ENCODE measurements at places on chromosomes 2 and 18.
A peak's percentile ranks its signal among the peaks of the same experiment; 100 is the strongest.

DNA sequence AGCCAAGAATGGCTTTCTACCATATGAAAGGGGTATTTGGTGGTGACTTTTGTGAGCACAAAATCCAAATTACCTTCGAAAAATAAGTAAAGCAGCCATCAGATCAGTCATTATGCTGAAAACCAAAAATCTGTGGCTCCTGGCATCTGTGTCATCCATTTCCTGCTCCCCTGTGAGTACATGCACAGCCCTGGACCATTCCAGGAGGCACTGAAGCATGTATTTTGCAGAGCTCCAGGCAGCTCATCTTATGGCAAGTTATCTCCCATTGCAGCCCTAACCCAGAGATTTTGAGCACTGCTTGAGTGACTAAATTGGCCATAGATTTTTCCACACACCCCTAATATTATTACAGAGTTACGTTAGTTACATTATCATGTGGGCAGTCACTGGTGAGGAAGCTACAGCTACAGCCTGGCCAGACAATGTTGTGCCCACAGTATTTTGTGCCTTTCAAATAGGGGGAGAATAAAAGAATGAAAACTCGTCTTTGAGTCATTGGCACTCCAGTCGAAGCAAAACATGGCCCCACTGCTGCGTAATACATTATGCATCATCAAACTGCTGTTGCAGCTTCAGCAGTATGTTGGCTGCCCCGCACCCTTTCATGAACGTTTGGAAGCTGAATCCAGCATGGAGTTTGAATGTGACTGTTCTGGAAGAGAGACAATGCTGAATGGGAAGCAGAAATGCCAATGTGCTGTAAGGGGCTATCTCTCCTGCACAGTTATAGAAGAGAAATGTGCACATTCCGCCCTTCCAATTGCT, 702.2 kb downstream of the RNF144A start:
- no peak for DNase-seq

DNA sequence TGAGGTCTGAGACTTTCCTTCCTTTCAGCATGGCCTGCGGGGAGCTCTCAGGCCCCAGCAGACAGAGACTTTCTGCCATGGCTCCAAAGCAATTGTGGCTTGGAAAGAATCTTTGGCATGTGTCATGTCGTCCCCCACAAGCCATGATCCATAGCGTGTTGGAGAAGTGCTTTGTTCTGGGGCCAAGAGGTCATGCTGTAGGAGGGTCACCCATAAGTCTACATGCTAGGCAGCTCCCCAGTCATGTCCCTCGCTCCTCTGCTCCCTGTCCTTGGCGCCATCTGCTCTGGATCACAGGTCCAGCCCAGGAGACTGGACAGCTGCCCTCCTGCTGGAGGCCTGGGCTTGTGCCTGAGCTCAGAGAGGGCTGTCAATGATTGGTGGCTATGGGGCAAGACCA, 78.8 kb upstream of the LCLAT1 start:
- DNase-seq: no peak

DNA sequence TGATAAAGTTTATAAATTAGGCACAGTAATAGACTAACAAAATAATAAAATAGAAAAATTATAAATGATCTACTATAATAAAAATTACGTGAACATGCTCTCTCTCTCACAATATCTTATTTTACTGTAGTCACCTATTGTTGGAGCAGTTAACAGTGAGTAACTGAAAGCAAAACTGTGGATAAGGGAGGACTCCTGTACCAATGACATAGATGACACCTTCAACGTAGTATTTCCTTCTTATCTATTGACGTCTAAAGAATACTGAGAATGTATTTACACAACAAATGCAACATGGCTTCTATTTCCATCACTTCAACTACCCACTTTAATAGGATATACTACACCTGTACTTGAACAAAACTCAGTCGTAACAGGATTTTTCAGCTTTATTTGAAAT, 31.5 kb downstream of the HNRNPLL start:
- no peak for DNase-seq

- no peak for DNase-seq
These were observed 219.9 kb upstream of the NOL4 start for GRCh38 chr18:34444622-34445021.

- no peak for DNase-seq
These were observed 249.5 kb upstream of the KLHL14 start for GRCh38 chr18:33022370-33022769.

DNA sequence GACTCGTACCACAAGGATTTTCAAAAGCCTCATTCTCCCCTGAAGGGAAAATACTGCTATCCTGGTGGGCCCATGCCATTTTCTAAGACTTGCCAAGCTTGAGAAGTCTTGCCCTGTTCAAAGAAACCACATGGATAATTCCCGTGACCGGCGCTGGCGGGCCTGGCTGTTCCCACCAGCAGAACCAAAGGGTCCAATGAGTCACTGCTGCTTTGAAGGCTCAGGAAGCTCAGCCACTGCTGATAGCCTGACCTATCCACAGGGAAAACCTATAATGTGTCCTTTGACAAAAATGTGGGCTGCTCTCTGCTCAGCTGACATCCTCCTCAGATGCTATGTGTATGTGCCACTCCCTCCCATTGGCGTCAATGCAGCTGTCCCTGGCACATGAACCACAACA, 137.9 kb upstream of the RAB12 start:
- peak; percentile 42 for DNase-seq

DNA sequence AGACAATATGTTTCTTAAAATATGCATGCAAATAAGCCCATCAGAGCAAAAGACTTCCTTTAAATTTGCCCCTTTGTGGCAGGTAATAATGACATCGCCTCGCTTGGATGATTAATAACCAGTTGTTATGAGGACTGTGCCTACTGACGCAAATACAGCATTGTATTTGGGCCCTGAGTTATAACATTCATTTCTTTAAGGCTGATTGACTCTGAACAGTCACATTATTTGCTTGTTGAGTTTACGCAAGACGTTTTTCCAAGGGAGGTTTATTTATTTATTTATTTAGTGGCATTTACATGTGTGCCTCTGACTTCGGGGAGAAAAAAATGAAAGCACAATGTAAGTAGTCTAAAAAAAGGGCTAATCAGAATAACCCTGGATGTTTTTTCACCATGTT, 88.3 kb downstream of the SLC8A1 start:
- DNase-seq: no peak

DNA sequence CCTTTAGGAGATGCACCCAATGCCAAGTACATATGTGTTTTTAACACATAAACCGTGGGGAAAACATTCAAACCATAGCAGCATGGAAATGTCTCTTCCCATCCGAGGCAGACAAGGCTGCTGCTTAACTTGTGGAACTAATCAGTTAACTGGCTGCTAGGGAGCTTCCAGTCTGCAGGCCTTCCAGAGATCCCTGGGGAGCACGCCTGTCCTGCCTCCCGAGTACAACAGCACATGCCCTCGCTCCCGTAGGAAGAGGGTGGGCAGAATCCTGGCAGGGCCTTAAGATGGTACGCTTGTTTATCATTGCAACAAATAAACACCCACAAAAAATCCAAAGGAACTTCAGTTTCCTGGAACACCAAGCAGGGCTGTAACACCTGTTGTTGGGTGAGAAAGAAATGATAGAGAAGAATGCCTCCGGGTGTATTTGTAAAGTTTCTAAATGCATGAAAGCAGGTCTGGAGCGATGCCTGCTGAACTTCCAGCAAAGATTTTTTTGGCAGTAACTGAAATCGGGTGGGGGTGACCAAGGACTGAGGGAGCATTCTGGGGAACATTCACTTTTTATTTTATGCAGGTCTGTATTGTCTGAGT, 56.2 kb downstream of the EDAR start:
- DNase-seq: no peak

- no peak for DNase-seq
These were observed 51.8 kb upstream of the BIN1 start for GRCh38 chr2:127158614-127159290.

DNA sequence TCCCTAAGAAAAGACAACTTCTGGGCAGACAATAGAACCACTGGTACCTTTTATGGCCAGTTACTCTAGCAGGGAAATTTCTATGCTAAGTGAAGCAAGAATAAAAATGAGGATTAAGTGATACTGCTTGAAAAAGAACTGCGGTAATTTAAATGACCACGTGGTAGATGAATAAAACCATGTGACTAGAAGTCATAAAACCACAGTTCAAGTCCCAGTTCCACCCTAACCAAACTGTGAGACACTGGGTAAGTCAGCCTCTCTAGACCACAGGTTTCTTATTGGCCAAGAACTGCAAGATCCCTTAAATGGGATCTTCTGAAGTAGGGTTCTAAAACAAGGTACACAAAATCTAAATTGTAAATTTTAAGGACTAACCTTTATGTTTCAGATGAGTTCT, 12.7 kb downstream of the TMEM237 start:
- no peak for DNase-seq

DNA sequence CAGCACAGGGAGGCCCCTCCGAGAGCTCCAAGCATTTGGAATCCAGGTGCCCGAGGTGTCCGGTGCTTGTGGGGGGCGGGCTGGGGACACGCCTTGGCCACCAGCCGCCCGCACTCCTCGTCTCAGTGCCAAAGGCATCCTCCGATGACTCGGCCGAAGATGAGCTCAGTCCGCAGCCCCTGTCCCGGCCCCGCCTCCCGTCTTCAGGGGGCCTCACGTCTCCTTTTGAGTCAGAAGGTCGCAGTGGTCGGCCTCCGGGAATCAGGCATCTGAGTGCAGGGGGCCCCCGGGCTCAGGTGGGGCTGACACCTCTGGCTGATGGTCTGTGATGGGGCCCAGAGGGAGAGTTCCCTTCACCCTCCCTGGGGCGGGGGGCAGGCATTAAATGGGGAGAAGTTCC, 74.8 kb downstream of the NFATC1 start:
- no peak for DNase-seq

GRCh38 chr2:174015428-174015827, 50.3 kb upstream of the SP3 start:
- no peak for DNase-seq

GRCh38 chr2:218033590-218034496, 31.0 kb upstream of the TNS1 start:
- DNase-seq: peak; percentile 30
